ENCODE measurements at places on chromosomes 7 and 10. TPM values are rescaled to one million over a fixed set of nuclear protein-coding genes. Genes with fewer than 3 reads are reported as not detected.
A peak's percentile ranks its signal among the peaks of the same experiment; 100 is the strongest.

Gene GRM8
- 1.0 TPM for total RNA-seq

Gene OPALIN
- total RNA-seq: not detected

Gene CCDC172
- not detected for total RNA-seq

GRCh38 chr10:3727268-3727667, 57.7 kb downstream of the KLF6 start:
- no peak for DNase-seq

DNA sequence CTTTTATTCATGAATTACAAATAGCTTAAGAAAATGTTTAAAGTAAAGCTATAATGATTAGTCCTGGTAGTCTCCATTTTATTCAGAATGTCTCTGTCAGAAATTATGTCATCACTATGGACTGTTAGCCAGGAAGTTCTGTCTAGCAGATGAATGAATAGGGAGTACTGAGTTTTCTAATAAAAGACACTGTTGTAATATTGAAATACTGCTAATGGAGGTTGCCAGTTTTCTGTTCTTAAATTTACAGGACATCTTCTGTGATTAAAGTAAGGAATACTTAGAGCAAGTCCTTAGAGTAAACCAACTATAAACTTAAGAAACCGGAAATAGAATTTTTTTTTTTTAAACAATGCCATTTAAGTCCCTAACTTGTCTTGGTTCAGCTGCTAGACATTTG, 309.8 kb downstream of the ADK start:
- DNase-seq: no peak

DNA sequence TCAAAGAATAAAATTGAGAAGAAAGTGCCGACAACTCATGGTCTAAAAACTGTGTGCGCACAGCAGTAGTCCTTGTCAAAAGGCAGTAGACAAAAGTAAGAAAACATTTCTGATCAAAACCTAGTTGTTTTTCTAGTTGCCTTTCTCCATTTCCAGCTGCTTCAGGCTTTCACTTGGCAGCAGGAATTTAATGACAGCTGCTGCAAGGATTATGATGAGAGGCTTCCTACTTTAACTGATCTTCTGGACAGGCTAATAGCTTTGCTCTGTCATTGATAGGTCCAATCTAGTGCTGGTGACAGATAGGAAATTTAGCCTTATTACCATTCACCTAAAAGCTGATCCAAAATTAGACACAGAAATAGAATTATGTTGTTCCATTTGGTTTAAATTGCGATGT, 110.7 kb upstream of the SEMA3C start:
- DNase-seq: no peak

DNA sequence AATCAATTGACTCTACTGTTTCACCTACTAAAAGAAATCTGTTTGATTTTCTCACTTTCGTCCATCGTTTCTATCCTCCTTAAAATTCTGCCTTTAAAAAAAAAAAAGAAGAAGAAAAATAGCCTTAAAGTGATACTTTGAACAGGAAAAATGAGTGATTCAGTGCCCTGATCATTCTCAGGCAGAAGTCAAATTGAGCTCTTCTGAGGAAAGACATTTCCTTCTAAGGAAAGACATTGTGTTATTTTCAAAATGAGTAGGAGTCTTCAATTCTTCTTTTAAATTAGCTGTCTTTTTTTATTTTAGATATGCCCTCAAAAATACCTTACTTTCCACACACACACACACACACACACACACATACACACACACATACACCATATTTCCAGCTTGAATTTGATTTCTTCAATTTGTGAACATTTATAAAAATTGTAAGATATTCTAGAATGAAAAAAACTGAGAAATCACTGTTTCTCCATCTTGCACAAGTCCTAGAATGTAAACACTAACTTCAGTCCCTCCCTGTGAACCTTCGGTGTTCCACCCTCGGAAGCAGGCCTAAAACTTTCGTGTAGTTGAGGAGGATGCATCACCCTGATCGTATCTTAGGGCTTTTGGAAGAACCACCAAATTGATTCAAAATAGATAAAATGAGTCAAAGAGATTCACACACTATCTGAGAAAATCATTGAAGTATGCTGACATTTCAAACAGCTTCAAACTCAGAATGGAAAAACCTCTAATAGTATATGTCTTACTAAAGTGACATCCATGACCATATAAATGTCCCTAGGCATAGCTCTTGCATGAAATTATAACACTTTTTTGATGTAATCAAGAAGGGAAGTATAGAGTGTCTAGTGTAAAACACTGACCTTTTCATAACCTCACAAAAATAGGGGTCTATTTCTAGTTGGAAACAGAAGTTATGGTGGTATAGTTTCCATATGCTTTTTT, 270.8 kb downstream of the GATA3 start:
- DNase-seq: no peak

DNA sequence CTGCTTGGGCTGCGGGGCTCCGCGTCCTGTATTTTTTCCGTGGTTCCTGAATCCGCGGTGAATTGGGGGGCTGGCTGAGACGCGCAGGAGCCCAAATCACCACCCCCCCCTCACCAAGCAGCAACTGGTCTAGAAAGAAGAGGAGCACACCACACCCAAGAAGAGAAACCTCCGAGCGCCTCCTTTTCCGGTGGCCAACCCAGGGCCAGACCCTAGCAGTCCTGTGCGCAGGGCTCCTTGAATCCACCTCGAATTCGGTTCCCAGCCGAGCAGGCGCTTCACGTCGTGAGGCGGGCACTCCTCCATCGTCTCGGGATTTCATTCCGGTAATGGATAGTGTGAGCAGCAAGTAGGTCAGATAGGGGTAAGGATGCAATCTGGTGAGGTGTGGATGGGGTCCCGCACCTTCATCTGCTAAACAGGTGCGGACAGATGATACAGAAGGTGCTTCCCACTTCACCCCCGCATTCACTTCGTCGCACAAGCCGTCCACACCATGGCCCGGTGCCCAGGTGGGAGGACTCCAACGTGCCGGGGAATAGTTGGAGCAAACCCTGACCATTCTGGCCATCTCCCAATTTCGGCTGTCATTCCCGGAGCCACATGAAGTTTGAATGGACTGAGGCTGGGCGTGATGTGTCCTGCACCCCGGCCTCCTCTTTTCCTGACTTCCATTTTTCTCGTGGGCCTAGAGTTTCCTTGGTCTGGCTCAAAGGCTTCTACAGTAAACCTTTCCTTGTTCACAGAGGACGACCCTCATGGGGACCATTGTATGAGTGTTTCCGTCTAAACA, 19.8 kb upstream of the ZNF273 start:
- peak; percentile 15 for DNase-seq

GRCh38 chr7:25310896-25311295, 82.6 kb upstream of the NPVF start:
- DNase-seq: no peak

DNA sequence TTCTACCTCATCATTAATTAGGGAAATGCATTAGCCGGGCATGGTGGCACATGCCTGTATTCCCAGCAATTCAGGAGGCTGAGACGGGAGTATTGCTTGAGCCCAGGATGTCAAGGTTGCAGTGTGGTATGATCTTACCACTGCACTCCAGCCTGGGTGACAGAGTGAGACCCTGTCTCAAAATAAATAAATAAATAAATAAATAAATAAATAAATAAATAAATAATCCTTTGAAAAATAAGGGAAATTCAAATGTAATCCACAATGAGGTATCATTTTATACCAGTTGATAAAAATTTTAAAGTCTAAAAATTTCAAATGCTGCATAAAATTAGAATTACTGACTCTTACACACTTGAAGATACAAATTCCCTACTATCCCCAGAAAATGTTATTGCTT, 334.3 kb downstream of the ADK start:
- no peak for DNase-seq

- DNase-seq: no peak
These were observed 113.6 kb downstream of the TBXAS1 start for GRCh38 chr7:139942636-139943035.

- no peak for DNase-seq
These were observed 169.1 kb downstream of the BMPER start for GRCh38 chr7:34074421-34074820.

DNA sequence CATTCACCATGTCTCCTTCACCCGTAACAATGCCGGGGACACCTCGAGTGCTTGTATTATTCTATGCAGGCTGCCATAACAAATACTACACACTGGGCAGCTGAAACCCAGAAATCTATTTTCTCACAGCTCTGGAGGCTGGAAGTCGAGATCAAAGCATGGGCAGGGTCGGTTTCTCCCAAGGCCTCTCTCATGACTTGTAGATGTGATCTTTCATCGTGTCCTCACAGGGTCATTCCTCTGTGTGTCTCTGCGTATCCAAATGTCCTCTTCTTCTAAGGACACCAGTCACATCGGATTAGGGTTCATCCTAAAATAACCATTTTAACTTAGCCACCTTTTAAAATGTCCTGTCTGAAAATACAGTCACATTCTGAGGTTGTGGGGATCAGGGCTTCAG, 303.5 kb downstream of the KLF6 start:
- no peak for DNase-seq

DNA sequence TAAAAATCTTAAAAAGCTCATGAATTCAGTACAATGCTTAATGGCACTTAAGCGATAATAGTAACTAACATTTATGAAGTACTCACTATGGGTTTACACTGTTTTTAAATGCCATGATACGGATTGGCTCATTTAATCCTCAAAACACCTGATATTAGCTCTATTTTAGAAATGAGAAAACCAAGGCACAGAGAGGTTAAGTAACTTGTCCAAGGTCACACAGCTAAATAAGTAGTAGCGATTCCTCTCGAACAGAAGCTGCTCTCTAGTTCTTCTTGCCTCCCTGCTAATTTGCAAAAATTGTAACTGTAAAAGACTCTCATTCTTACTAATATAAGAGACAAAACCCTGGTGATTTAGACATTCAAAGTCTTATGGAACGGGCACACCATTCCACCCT, 110.7 kb upstream of the RHEB start:
- no peak for DNase-seq

Data from Peyer's patch (tissue), 4 donors.